ENCODE measurements at places on chromosomes 12 and 14. TPM values are rescaled to one million over a fixed set of nuclear protein-coding genes. Genes with fewer than 3 reads are reported as not detected.
A peak's percentile ranks its signal among the peaks of the same experiment; 100 is the strongest.

- DNase-seq: no peak
Measured at GRCh38 chr12:6199531-6200255, 507 bp upstream of the CD9 start.

The CCDC197 gene
- not detected for total RNA-seq

The HRK gene
- total RNA-seq: not detected

The ASB2 gene
- total RNA-seq: 0.58 TPM

The CLEC6A gene
- total RNA-seq: not detected

- no peak for DNase-seq
Measured at GRCh38 chr12:123384318-123384993, 524 bp downstream of the KMT5A start.

DNA sequence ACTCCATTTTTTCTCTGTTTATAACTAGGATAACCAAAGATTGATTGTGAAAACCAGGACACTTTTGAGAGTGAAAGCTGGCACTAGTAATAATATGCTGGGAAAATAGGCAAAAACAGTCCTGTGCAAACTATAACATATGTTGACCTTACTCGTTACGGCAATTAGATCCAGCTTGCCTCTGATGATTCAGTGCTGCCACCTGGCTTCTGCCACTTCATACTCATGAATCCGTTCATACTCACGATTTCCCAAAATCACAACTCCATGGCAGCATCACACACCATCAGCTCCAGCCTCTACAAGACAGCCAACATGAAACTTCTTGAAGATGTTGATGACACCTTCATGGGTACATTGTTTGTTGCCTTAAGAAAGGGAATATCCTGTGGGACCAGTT is 49.1 kb upstream of the CAND1 start:
- no peak for DNase-seq

The SOX5 gene
- total RNA-seq: 1.5 TPM

The HEBP1 gene
- 37.2 TPM for total RNA-seq

- no peak for DNase-seq
Measured at GRCh38 chr14:91267965-91268437, 23.5 kb upstream of the GPR68 start.

GRCh38 chr14:77590845-77591485 is 25.5 kb downstream of the SPTLC2 start:
- no peak for DNase-seq

DNA sequence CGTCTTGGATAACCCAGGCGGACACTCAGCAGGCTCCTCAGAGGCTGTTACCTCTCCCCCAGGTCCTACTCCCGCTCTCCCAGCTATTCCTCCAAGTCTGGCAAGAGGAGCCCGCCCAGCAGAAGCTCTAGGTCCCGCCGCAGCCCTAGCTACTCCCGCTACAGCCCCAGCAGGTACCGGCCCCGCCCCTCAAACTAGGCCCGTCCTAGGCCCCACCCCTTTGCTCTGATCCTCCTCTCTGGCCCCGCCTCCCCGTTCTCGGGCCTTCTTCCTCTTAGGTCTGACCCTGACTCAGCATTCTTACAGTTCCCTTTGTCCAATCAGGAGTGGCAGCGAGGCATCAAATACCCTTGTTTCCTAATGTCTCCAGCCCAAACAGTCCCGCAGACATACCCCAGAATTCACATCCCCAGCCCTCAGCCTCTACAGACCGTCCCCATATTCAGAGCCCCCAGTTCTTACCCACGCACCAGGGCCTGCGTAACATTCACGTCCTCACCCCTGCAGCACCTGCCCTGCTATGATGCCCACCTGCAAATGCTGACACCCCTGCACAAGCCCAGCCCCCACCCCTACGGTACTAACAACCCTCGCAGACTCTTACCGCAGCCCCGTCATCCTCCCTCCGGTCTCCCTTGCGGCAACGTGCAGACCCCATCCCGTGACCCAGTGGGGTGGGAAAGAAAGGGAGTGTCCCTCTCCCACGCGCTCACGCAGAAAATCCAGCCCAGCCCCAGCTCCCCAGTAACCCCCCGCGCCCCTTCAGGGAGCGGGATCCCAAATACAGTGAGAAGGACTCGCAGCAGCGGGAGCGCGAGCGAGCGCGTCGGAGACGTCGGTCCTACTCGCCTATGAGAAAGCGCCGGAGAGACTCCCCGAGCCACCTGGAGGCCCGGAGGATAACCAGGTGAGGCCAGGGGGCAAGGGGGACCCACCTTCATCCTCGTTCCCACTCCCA is 25.0 kb upstream of the HSPB8 start:
- no peak for DNase-seq

The DDX47 gene
- total RNA-seq: 49.5 TPM

DNA sequence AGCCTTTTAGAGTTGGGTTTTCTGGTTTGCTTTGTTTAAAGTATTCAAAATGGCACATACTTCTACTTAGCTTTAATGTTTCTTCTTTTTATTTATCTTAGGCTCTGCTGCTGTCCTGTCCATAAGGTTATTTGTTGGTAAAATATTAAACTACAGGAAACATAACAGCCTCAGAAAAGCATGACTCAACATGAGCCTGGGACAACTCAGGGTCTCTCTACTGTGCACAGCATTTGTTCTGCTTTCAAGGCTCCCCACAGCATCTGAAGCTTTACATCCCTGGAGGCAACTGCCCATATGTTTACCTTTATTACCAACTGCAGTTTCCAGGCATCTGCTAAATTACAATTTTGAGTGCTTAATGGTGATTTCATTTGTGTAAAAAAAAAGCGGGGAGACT is 954.2 kb upstream of the FBXO33 start:
- no peak for DNase-seq

GRCh38 chr14:52473557-52473956 is 78.7 kb downstream of the TXNDC16 start:
- no peak for DNase-seq

GRCh38 chr12:19704966-19705365 is 265.7 kb downstream of the AEBP2 start:
- no peak for DNase-seq

DNA sequence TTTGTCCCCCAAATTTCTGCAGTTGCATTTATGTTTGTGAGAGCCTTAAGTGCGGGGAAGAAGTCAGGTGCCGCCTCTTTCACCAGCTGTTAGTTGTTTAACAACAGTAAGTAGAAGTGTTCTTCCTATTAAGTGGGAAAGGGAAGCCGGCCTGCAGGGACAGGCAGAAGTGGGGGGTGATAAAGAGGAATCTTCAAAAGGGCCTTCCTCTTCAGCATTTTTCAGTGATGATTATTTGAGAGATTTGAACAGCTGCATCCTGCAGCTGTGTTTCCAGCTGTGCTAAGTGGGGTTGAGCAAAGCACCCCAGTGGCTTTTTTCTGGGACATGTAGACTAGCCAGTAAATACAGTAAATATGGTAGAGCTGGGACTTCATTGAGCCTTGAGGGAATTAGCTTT is 32.1 kb upstream of the SLC38A1 start:
- no peak for DNase-seq

DNA sequence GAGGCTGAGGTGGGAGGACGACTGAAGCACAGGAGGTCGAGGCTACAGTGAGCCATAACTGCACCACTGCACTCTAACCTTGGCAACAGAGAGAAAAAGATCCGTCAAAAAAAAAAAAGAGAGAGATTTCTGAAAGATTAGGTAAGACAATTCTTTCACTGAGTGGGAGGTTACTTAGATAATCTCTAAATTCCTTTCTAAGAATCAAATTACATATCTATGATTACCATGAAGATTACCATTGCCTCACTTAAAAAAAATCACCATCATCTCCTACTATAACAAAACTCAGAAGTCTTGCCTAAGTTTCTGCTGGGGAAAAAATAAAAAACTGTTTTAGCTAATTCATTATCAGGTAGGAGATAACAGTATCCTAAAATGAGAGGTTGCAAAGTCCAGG is 366.7 kb downstream of the DUSP6 start:
- no peak for DNase-seq

The JPH4 gene
- total RNA-seq: not detected

GRCh38 chr14:104935026-104935650 is 10.5 kb downstream of the PLD4 start:
- DNase-seq: no peak

The AHNAK2 gene
- total RNA-seq: 47.2 TPM

The REM2 gene
- total RNA-seq: not detected

- no peak for DNase-seq
Measured at GRCh38 chr14:20632448-20632830, 9.1 kb downstream of the OR6S1 start.

DNA sequence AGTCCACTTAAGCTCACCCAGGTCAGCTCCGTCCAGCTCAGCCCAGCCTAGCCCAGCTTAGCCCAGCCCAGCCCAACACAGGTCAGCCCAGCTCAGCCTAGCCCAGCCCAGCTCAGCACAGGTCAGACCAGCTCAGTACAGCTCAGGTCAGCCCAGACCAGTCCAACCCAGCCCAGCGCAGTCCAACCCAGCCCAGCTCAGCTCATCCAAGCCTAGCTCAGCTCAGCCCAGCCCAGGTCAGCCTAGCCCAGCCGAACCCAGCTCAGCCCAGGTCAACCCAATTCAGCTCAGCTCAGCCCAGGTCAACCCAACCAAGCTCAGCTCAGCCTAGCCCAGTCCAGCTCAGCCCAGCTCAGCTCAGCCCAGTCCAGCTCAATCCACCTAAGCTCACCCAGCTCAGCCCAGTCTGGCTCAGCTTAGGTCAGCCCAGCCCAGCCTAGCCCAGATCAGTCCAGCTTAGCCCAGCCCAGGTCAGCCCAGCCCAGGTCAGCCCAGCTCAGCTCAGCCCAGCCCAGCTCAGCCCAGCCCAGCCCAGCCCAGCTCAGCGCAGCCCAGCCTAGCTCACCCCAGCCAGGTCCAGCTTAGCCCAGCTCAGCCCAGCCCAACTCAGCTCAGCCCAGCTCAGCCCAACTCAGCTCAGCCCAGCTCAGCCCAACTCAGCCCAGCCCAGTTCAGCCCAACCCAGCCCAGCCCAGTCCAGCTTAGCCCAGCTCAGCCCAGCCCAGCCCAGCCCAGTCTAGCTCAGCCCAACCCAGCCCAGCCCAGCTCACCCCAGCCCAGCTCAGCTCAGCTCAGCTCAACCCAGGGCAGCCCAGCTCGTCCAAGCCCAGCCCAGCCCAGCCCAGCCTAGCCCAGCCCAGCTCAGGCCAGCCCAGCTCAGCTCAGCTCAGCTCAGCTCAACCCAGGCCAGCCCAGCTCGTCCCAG is 184.0 kb downstream of the TMEM121 start:
- no peak for DNase-seq

GRCh38 chr12:89825591-89826449 is 117.2 kb upstream of the ATP2B1 start:
- DNase-seq: peak; percentile 63

DNA sequence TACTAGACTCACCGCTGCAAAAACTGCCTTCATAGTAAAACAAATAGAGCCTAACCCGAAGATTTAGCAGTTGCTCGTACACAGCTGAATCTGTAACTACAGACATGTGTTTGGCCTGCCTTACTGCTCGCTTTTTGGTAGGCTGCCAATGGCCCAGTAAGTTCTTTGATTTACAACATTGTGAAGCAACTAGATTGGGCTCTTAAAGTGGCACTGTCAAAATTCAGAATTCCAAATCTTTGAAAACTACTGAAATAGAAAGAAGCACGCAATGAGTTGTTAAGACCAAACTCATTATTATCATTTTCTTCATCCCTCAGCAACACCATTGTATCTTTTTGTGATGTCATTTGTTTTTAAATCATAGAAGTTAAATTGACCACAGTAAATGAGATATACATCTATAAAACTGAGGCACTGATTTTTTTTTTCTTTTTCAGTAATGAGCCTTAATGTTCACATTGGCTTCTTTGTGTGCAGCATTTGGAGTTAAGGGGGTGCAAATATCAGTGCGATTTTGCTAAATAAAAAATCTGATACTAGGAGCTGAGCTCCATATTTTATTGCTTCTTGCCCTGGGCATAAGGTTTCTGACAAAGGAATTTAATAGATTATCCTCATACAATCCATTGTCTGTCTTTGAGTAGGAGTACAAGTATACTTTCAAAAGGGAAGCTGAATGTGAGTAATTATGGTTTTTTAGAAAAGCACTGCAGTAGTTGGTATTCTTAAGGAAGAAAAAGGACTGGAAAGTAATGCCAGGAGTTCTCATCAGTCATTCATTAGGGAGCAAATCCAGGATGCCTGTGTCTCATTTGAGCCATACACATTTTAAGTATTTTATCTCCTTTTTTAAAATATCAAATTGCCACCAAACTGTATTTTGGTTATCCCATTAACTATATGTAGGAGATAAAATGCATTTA is 138.5 kb downstream of the KICS2 start:
- no peak for DNase-seq

DNA sequence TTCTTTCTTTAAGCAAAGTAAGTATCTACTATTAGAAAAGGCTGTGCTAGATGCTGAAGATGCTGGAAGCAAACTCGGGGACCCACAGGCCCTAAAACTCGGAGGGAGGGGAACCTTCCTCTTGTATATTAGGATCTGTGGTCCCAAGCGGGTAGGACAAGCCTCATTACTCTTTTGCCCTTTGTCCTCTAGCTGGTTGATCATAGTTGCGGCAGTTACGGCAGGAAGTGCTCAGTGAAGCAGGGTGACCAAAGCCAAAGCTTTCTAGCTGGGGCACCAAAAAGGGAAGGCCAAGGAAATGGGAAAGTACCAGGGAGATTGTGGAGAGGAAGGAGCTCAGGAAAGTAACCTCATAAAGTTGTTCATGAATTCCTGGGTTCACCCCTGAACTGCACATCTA is 76.3 kb downstream of the SCFD1 start:
- no peak for DNase-seq

The CMA1 gene
- not detected for total RNA-seq

DNA sequence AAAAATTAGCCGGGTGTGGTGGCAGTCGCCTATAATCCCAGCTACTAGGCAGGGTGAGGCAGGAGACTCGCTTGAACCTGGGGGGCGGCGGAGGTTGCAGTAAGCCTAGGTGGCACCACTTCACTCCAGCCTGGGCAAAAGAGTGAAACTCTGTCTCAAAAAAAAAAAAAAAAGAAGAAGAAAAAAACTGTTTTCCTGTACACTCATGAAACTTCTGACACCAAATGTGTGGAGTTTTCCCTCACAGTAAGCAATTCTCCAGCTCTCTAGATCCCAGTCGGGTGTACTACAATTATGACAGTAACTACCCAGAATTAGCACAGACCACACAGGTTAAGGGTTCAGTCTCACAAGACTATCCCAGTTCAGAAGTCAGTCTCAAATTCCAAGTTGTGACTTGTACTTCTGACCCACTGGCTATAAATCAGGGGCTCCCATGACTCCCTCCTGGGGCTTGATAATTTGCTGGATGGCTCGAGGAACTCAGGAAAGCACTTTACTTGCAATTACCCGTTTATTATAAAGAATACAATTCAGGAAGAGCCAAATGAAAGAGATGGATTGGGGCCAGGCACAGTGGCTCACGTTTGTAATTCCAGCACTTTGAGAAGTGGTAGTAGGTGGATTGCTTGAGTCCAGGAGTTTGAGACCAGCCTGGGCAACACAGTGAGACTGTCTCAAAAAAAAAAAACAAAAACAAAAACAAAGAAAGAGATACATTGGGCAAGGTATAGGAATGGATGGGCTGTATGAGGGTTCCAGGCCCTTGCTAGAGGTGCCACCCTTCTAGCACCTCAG is 12.4 kb upstream of the ARF6 start:
- DNase-seq: no peak

The NOC4L gene
- 23.2 TPM for total RNA-seq

GRCh38 chr14:72883961-72884360 is 9.9 kb downstream of the DPF3 start:
- DNase-seq: peak; percentile 95
